ENCODE measurements at places on chromosomes 4 and X.

- H3K27me3 ChIP-seq = peaks cover 15% of the 10 kb centered on the region
- DNase-seq = no peak
- no peak overlapping the region for H3K27ac ChIP-seq
- H3K36me3 ChIP-seq = no peaks in the 10 kb centered on the region
- H3K4me1 ChIP-seq = no peaks in the 10 kb centered on the region
These were observed 205.8 kb upstream of the CXCL13 start for GRCh38 chr4:77399831-77400230.

GRCh38 chrX:39848243-39848642 is 249.5 kb downstream of the BCOR start:
- peaks cover 13% of the 10 kb centered on the region for H3K36me3 ChIP-seq
- no peak overlapping the region for H3K27ac ChIP-seq

DNA sequence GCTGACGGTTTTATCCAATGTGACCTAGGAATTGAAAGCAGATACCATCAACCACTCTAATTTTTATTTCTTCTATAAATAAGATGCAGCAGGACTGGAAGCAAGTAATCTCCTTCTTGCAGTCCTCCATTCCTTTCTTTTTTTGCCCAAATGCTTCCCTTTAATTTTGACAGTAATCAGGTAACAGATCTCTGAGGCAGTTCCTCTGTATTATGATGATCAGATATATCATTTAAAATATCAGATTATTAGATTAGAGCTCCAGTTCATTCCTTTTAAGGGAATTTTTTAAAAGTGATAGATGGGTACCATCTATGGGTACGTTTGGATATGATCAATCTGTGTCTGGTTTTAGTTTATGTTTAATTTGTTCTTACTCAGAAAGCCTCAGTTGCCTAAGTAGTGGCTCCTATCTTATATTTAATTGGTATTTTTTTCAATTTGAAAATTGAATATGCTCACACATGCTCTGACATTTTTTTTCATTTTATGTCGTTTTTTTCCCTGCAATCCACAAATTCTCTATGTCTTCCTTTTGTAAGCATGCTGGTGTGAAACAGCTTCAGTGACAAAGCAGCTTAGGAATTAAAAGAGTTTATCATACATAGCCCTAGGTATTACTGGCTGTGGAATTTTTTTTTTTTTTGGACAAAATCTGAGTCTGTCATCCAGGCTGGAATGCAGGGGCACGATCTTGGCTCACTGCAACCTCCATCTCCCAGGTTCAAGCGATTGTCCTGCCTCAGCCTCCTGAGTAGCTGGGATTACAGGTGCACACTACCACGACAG is 73.7 kb upstream of the ANK2 start:
- H3K27ac ChIP-seq = no peak overlapping the region
- no peaks in the 10 kb centered on the region for H3K27me3 ChIP-seq
- no peak overlapping the region for H3K4me3 ChIP-seq
- H3K4me1 ChIP-seq = no peaks in the 10 kb centered on the region
- H3K36me3 ChIP-seq = no peaks in the 10 kb centered on the region

- no peak overlapping the region for H3K4me3 ChIP-seq
- H3K36me3 ChIP-seq = no peaks in the 10 kb centered on the region
- peaks cover 14% of the 10 kb centered on the region for H3K27me3 ChIP-seq
- H3K4me1 ChIP-seq = no peaks in the 10 kb centered on the region
- H3K27ac ChIP-seq = no peak overlapping the region
These were observed 10.3 kb upstream of the FGFBP1 start for GRCh38 chr4:15948826-15949225.

GRCh38 chr4:185656467-185656931 is 121.2 kb upstream of the PDLIM3 start:
- H3K4me1 ChIP-seq = no peaks in the 10 kb centered on the region
- no peak overlapping the region for H3K27ac ChIP-seq
- peaks cover 6% of the 10 kb centered on the region for H3K27me3 ChIP-seq

GRCh38 chr4:183242291-183242690 is 77.8 kb downstream of the CLDN22 start:
- no peak overlapping the region for H3K27ac ChIP-seq
- no peaks in the 10 kb centered on the region for H3K4me1 ChIP-seq
- no peaks in the 10 kb centered on the region for H3K36me3 ChIP-seq
- no peak overlapping the region for H3K4me3 ChIP-seq
- H3K27me3 ChIP-seq = no peaks in the 10 kb centered on the region

- H3K27ac ChIP-seq = no peak overlapping the region
- no peak overlapping the region for H3K4me3 ChIP-seq
- peaks cover 6% of the 10 kb centered on the region for H3K4me1 ChIP-seq
- H3K36me3 ChIP-seq = peaks cover 2% of the 10 kb centered on the region
- no peaks in the 10 kb centered on the region for H3K27me3 ChIP-seq
These were observed 96.4 kb upstream of the STIM2 start for GRCh38 chr4:26764231-26764630.

- H3K27ac ChIP-seq = peak overlapping the region; percentile 88
- H3K27me3 ChIP-seq = no peaks in the 10 kb centered on the region
- DNase-seq = peak; percentile 56
- peaks cover 66% of the 10 kb centered on the region for H3K4me1 ChIP-seq
- peak overlapping the region; percentile 71 for H3K4me3 ChIP-seq
- H3K36me3 ChIP-seq = peaks cover 37% of the 10 kb centered on the region
These were observed 12.2 kb downstream of the ARHGEF6 start for GRCh38 chrX:136768469-136769084.
